CD4-positive, alpha-beta T cell treated with Interferon alpha-2 for 1 hour (primary cell): ENCODE measurements at places on chromosomes 4 and X.

- DNase-seq = no peak
These were observed 173.0 kb downstream of the SPCS3 start for GRCh38 chr4:176492646-176493302.

DNA sequence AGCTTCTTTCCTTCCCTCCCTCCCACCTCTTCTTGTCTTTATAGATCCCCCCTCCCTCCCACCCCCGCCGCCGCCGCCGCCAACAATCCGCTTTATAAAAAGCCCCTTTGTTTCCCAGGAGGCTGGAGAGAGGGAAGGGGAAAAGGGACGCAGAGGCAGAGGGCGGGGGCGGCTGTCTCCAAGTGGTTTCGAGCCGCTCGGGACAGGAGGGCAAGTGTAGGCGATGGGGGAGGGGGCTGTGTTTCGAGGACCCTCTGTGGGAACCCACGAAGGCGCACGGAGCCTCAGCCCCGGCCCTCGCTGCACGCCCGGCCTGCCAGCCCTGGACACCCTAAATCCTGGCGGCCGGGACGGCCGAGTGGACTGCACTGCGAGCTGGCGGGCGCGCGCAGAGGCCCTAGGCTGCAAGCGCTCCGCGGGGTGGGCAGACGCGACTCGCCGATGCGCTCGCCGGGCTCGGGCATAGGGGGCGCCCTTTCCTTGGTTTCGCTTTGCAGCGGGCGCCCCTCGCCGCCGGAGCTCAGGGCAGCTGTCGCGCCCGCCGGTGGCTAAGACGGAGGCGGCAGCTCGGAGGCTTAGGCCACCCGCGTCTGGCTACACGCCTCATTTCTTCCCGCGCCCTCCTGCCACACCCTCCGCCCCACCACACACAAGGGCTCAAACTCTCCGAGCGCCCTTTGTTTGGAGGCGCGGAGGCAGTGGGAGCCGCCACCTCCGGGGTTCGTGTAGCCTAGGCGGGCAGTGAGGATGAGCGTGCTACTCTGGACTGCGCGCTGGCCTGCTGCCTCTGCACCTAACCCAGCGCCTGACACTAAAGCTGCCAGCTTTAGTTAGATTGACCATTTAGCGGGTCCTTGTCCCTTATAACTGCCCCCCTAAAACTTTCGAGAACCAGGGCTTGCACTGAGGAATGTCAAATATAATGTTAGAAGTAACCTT lies 2.2 kb downstream of the MAMLD1 start:
- peak; percentile 40 for DNase-seq

- DNase-seq = no peak
These were observed 465.4 kb upstream of the GRID2 start for GRCh38 chr4:91838181-91838861.

DNA sequence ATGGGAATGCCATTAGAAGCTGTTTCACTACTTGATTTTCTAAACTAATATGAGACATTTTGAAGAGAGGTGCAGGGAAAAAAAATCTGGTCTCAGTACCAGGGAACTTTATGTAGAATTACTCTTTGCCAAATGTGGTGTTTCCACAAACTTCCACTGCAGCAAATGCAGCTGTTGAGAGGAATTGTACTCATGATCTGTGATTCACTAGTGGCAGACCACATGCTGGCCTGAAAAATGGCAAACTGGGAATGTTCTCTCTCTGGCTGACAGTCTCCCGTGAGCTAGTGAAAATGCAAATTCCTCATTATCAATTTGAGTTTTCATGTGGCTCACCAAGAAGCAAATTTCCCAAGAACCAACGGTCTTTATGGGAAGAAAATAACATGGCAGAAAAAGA lies 37.8 kb upstream of the GPR101 start:
- no peak for DNase-seq

DNA sequence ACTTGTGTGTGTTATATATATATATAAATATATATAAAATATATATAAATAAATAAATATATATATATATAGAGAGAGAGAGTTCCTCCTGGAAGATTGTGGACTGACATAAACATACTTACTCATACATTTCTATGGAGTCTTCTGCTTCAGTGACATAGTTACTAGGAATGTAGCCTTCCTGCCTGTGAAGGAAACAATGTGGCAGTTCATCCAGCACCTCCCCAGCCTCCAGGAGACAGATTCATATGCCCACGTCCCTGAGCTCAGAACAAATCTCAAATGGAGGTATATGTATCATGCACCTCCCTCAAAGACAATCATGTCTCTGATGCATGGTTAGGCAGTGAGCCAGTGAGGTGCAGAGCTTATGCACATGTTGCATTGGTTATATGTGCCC lies 11.4 kb upstream of the TIMM8A start:
- DNase-seq = no peak

- DNase-seq = no peak
These were observed 6.7 kb downstream of the MANBA start for GRCh38 chr4:102754044-102754443.

DNA sequence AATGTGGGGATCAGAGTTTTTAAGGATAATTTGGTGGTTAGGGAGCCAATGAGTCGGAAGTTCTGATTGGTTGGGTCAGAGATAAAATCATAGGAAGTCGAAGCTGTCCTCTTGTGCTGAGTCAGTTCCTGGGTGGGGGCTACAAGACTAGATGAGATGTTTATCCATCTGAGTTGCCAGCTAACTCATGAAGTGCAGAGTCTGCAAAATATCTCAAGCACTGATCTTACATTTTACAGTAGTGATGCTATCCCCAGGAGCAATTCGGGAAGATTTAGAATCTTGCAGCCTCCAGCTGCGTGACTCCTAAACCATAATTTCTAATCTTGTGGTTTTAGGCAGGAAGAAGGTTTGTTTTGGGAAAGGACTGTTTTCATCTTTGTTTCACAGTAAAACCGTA lies 565.8 kb upstream of the SPANXN1 start:
- DNase-seq = no peak

DNA sequence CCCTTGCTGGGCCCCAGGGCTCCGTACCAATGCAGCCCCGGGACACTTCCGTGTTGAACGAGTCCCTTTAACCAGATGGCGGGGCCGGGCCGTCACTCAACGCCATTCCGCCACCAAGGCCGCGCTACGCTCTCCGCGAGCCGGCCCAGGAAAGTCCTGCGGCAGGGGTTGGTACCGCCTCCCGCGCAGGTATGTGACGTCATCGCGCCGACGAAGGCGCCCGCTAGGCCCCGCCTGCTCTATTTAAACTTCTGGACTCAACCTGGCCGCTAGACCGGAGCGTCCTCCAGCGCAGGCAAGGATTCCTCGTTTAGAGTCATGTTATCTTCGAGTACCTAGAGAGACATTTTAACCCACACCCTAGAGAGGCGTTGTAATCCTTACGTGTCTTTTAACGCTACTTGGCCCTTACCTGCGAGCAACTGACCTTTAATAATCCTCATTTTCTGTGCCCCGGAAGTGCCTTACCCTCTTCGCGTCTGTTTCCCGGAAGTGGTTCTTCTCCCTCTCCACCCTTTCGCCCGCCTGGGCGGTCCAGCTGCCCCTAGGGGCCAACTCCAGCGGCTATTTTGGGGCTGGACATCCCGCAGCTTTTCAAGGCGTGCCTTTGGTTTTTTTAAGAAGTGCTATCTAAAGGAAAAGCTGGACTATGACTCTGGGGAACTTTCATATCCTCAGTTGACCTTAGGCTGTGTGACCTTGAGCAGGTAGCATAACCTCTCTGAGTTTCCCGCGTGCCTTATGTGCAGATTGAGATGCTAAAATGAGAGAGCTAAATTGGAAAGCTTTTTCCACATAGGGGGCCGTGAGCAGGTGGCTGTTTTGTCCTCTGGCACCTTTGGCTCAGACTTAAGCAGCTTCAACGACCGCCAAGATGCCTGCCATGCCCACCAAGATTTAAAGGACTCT lies at the start of gene PNPLA4:
Gene PNPLA4, minus strand, starts transcription at position 155 of the 909 bp plus-strand sequence. CDS start 1,294 bp downstream, outside the sequence.
- peak; percentile 93 for DNase-seq

GRCh38 chrX:10399043-10399741 lies 221.2 kb downstream of the MID1 start:
- DNase-seq = no peak

DNA sequence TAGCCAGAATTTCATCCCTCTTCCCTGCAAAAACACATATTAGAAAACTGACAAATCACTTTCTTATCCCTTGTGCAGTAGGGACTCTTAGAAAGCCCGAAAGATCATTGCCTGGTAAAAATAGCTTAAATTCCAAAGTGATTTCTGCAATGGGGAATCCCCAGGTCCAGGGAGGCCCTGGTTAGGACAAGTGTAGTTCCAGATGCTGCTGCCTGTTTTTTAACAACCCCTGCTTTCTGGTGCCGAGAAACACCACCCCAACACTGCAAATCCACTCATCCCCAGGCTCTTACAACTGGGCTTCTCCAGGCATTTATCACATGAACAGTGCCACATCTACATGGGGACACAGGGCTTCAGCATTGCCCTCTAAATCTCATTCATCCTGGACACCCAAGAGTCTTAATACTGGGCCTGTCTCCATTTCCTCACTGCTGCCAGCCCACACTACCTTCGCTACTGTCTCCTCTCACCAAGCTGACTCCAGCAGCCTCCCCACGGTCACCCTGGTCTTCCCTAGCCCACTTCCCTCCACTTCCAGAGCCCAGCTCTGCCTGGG lies 112.2 kb upstream of the PSAPL1 start:
- no peak for DNase-seq

DNA sequence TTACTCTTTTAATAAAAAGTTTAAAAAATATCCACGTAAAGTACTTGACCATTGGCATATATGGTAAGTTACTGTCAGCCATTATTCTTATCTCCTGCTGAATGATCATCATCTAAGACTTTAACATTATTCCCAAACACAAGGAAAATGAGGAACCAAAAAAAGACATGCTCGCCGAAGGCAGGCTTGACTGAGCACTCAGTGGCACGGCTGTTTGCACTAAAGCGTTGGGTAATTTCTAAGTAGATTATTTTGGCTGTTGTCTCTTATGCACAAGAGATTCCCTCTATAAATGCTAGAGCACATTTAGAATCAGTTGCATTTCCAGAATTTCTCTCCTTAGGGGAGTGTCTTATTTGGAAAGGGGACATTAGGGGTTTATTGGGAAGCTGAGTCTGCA lies 82.8 kb downstream of the CHRNA9 start:
- no peak for DNase-seq

DNA sequence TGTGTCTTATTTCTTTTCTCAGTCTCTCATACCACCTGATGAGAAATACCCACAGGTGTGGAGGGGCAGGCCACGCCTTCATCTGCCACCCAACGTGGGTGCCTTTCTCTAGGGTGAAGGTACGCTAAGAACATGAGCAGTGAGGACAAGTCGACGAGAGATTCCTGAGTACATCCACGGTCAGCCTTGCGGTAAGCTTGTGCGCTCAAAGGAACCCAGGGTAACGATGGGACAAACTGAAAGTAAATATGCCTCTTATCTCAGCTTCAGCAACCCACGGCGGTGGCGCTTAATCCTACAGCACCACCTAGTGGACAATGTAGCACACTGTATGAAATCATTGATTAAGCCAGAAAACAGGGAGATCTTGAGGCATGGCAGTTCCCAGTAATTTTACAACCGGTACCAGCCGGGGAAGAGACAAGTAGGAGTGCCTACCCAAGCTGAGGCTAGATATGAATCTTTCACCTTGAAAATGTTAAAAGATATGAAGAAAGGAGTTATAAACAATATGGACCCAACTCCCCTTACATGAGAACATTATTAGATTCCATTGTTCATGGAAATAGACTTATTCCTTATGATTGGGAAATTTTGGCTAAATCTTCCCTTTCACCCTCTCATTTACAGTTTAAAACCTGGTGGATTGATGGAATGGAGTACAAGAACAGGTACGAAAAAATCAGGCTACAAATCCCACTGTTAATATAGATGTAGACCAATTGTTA lies 63.0 kb downstream of the ZNF732 start:
- peak; percentile 84 for DNase-seq

GRCh38 chr4:10336471-10336870 lies 120.8 kb downstream of the ZNF518B start:
- no peak for DNase-seq

- DNase-seq = no peak
These were observed 689.2 kb upstream of the SLIT2 start for GRCh38 chr4:19562456-19562855.

DNA sequence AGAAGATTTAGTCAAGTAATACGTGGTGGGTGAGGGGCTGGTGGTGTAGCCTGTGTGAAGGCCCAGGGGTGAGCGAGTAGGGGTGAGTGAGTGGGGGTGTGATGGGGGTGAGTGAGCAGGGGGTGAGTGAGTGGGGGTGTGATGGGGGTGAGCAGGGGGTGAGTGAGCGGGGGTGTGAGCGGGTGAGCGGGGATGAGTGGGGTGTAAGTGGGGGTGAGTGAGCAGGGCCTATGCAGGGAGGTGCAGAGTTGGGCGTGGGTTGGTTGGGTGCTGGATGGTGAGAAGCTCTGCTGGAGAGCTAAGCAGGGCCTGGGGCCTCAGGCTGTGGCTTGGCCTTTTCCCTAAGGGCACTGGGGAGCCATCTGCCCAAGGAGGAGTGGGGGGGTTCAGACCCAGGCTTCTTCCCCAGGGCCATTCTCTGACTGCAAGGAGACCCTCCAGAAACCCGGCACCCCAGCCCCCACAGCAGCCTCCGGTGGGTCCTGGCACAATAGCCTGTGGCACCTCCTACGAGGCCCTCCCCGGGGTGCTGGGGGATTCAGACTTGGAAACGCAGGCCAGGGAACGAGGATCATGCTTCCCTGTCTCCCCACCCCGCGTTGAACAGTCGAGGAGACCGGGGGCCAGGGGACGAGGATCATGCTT lies 30.4 kb downstream of the SH3TC1 start:
- no peak for DNase-seq

DNA sequence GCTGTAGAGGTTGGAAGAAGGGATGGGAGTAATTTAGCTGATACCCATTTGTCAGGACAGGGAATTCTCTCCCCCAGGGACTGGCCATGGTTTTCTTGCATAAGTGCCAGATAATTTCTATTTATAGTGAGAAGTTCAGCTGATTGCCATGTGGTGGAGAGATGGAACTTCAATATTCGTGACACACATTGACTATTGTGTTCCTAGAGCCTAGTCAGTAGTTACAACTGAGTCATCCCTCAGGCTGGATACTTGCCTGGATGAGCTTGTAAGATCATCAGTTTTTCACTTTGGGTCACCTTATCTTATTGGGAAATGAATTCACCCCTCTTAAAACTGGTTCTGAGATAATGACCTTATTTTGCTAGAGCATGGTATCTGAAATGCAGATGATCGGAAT lies 32.2 kb downstream of the CFAP299 start:
- DNase-seq = no peak

DNA sequence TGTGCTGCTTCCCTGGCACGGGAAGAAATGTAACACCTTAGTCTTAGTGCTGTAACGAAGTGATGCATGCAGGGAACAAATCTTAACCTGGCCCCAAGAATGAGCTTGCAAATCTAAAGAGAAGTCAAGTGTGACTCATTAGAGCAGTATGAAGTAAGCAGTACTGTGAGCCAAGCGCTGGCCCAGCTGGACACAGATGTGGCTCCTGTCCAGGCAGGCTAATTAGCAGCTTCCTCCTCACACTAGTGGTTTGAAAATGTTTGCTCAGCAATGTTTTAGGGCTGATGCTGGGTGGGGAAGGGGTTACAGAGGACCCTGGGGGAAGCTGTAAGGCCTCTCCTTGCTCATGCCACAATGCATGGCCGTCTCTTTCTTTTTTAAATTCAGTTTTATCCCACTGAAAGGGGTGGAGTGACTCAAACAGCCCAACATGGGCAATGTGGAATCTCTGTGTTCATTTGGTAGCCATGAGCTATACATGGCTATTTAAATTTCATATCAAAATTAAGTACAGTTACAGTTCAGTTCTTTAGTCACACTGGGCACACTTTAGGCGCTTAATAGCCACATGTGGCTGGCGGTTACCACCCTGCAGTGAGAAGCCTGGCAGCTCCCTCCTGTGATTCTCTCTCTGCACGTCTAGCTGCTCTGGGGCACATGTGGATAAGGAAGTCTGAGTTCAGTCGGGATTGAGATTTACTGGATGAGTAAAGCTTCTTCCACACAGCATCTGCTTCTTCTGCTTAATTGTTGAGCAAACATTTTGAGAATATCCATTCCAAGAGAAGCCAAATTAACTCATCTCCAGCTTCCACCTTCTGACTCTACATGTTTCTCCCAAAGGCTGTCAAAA lies 48.8 kb downstream of the MAP7D2 start:
- no peak for DNase-seq
